ENCODE measurements at places on chromosomes 7 and 10. TPM values are rescaled to one million over a fixed set of nuclear protein-coding genes. Genes with fewer than 3 reads are reported as not detected.

SLC18A3 gene
- total RNA-seq, result not detected

ITPRIP gene
- total RNA-seq, result 85.1 TPM

MRC1 gene
- 23.8 TPM for total RNA-seq

DPYSL4 gene
- total RNA-seq, result 42.2 TPM

UBE2D1 gene
- total RNA-seq, result 19.9 TPM

PCDH15 gene
- not detected for total RNA-seq

MDFIC gene
- 16.6 TPM for total RNA-seq

EXOC4 gene
- total RNA-seq, result 55.7 TPM

FBXL13 gene
- total RNA-seq, result 0.39 TPM

CYP2E1 gene
- not detected for total RNA-seq

BUD31 gene
- total RNA-seq, result 82.7 TPM

ITIH5 gene
- 0.05 TPM for total RNA-seq

KCP gene
- not detected for total RNA-seq

PRSS2 gene
- 3.0 TPM for total RNA-seq

LBX1 gene
- total RNA-seq, result not detected

SLC13A4 gene
- total RNA-seq, result not detected

NODAL gene
- total RNA-seq, result not detected

SPDYE1 gene
- total RNA-seq, result not detected

LRMDA gene
- 25.7 TPM for total RNA-seq

CTAGE4 gene
- not detected for total RNA-seq

GDF2 gene
- not detected for total RNA-seq

TAF3 gene
- total RNA-seq, result 6.5 TPM

ZNF736 gene
- total RNA-seq, result 6.9 TPM

PLEKHS1 gene
- not detected for total RNA-seq

TSPAN33 gene
- total RNA-seq, result 0.68 TPM

DNAH11 gene
- total RNA-seq, result 3.4 TPM

ARMC3 gene
- total RNA-seq, result not detected

MRLN gene
- not detected for total RNA-seq

ZNF365 gene
- 0.58 TPM for total RNA-seq

CTBP2 gene
- total RNA-seq, result 83.2 TPM

OR2A42 gene
- total RNA-seq, result not detected

AKR1C8 gene
- total RNA-seq, result not detected

PILRB gene
- 36.8 TPM for total RNA-seq

ACTR3C gene
- 0.53 TPM for total RNA-seq

ACHE gene
- 2.0 TPM for total RNA-seq

ADRA2A gene
- total RNA-seq, result 0.48 TPM

BLOC1S2 gene
- total RNA-seq, result 54.5 TPM

PRSS37 gene
- not detected for total RNA-seq

MLXIPL gene
- not detected for total RNA-seq

SUV39H2 gene
- total RNA-seq, result 6.2 TPM

NME8 gene
- total RNA-seq, result not detected

SORBS1 gene
- 4.2 TPM for total RNA-seq
